Fibroblast of the conjunctiva (primary cell): ENCODE measurements at places on chromosomes 7 and 10.

DNA sequence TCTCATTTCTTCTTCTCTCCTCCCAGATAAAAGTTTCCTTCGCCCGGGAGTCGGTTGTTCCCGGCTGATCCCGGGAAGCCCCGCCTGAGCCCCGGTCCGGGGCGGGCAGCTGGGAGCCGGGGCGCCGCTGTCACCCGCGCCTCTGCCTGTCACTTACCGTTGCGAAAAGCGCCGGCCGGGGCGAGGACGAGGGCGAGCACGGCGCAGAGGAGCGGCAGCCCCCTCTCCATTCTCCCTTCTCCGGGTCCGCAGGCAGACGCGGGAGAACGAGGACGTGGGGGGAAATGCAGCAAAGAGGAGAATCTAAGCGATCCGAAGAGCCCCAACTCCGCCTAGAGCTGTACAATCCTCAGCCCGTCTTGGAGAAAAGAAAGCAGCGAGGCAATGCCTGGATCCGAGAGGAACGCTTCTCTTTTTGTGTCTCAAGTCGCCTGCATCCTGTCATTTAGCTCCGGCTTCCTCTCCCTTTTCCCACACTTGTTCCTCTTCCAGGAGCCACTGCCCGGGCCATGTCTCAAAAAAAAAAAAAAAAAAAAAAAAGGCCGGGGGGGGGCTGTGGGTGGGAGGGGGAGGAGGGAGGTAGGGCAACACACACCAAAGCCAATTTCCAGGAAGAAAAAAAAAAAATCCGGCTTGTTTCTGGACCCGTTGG is at the start of gene NRP1:
TSS of gene NRP1 (minus strand) at position 515 of the 652 bp plus-strand sequence. CDS start at position 230, 285 bp downstream.
- DNase-seq: no peak

DNA sequence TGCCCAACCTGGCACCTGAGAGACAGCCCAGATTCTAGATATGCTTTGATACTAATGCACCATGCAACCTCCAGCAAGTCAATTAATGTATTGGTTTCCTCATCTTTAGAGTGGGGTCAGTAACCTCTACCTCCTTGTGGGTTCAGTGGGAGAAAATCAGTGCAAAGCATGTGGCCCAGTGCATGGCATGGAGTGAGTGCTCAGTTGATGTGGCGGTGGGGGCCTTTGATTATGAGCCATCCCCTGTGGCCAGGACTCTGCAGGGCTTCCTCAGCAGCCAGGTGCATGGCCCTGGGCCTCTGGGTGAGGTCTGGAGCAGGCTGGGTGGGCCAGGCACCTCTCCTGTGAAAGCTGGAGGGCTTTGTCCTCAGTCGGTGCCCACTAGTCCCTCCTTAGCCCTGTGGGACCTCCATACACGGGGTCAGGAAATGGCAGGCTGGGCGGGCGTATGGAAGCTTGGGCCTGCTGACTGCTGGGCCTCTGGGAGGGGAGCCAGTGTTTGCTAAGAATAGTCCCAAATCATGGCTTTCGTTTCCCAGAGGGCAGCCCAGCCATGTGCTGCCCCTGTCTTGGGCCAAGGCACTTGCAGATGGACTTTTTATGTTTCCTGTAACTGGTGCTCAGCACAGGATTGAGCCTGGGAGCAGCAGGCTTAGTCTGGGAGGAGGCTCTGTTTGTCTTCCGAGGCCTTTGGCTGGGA is 3.4 kb downstream of the PALD1 start:
- no peak for DNase-seq

DNA sequence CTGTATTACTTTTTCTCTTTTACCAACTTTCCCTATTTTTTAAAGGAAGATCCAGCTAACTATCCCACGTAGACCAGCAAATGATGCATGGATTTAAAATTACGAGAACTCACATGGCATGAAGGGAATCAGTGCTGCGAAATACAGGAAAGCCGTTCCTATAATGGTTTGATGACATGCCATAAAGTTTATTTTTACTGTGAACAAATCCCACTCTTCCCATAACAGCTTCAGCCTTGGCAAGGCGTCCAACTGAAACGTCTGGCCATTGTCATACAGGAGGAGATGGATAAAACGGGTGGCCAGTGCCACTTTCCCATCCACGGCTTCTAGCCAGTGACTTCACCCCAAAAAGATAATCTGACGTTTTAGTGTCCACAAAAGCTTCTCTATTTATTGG is 106.2 kb upstream of the DDC start:
- no peak for DNase-seq

GRCh38 chr7:11833431-11833830 is 1.4 kb upstream of the THSD7A start:
- DNase-seq: no peak

GRCh38 chr7:52920977-52921376 is 114.5 kb upstream of the POM121L12 start:
- DNase-seq: no peak

GRCh38 chr10:75779276-75779675 is 347.9 kb downstream of the LRMDA start:
- no peak for DNase-seq

DNA sequence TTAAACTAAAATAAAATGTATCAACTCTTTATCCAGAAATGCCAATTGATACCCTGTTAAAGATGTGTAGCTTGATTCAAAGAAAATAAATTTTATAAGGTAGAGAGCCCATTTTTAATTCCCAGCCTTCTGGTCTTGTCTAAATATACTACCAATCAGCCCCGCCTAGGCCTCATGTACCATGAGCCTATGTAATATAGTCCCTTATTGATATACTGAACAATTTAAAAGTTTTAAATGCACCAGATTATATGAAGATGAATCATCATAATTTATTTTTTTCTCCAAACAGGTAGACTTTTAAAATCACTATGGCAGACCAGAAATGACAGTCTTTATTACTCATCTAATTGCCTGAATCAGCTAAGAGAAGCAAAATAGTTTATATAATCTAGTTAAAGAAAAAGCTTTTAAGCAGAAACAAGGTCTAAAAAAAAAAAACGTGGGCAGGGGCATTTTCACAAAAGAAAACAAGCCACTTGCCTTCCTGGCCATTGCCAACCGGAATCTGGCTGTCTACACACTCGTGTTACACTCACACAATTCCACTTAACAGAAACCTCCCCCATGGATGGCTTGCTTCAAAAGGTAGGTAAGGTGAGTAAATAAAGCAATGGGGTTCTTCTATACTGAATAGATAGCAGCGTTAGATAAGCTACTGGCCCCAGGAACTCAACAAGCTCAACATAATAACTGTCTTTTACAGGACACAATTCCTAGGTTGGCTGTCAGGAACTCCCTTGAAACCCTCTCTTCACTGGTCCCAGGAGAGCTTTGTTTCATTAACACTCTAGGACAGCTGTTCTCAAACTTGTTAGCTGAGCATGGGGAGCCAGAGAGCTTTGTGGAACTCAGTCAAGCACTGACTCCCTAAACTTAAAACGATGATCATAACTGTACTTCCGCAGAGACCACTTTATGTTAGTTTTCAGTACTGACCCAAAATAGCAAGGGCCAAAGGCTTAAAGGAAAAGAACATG is 37.2 kb downstream of the RAPGEF5 start:
- DNase-seq: no peak

DNA sequence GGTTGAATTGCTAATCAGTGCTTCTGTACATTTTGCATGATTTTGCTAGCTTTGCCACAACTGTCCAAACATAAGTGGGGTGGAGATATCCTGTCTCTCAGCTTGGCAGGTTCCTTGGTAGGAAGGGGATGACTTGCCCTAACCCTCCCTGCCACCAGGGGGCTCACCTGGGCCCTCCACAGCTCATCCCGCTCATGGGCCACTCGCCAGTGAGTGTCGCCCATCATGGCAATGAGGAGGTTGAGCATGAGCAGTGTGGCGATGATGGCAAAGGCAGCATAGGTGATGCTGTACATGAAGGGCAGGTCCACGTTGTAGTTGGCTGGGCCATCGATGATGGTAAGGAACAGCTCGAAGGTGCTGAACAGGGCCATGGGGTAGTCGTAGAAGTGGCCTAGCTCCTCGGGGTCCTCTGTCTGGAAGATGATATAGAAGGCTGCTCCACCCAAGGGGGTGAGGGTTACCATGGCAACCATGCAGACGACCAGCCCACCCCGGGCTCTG is 12.2 kb downstream of the TRPV6 start:
- no peak for DNase-seq

GRCh38 chr7:87624628-87625027 is 3.6 kb upstream of the RUNDC3B start:
- no peak for DNase-seq

DNA sequence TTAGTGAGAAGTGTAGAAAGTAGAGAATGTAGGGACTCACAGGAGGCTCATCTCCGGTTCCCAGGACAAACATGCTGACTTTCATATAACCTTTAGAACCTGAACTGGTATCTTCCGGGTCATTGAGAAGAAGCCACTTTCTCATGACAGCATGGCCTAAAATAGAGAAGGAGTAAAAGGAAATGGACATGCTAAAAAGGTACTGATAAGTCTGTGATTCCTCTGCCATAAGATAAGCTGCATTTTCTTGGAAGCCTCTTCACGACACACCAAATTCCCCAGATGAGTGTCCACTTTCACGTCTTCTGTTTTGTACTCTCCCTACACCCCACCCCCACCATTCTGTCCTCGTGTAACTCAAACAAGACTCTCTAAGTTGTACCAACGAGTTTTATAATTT is 79.9 kb downstream of the MYOF start:
- no peak for DNase-seq

DNA sequence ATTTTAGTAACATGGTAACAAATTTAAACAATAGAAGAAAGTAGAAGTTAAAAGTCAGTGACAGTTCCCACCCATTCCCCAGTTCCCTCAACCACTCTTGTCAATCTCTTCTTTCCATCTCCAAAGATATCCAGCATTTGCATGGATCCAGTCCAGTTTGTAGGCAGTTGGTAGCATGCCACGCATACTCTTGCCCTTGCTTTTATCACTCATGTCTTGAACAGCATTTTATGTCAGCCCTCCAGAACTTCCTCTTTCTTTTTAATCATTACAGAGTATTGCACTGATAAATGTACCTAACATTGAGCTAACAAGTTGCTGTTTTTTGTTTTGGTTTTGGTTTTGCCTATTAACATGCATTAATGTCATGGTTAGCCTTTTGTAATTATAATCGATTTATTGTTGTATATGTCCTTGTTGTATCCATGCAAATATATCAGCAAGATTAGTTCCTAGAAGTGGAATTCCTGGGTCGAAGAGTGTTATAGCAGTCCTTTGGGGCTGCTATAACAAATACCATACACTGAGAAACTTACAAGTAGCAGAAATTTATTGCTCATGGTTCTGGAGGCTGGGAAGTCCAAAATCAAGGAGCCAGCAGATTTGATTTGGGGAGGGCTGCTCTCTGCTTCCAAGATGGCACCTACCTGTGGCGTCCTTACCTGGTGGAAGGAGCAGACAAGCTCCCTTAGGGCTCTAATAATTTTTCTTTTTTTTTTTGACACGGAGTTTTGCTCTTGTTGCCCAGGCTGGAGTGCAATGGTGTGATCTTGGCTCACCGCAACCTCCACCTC is 25.7 kb downstream of the CHST3 start:
- DNase-seq: no peak

GRCh38 chr10:4477664-4478063 is 348.3 kb upstream of the AKR1E2 start:
- DNase-seq: no peak

GRCh38 chr10:88064608-88065382 is 201.4 kb downstream of the PTEN start:
- peak; percentile 65 for DNase-seq

- no peak for DNase-seq
Measured at GRCh38 chr10:46096446-46096845, 50.4 kb upstream of the MSMB start.

DNA sequence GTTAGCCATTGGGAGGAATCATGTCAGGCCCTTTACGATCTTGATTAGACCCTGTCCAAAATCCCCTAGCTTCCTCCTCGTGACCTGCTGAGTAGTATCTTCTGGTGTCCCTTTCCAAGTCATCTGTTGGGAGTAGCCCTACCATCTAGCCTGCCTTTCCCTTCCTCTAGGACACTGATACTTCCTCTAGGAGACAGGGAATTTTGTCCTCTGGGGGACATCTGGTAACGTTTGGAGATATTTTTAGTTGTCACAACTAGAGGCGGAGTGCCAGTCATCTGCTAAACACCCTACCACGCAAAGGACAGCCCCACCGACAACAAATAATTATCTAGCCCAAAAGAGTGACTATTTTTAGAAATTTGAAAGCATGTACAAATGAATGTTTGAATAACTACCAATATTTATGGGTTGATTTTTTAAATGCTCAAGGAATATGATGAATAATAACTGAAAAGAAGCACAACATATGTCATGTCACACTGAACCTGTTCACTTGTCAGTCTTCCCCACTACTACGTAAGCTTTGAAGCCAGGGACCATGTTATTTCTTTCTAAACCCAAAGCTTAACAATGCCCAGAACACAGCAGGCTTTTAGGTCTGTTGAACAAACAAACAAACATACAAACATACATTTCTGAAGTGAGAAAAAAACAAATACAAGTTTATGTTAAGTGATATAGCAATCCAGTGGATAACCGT is 105.9 kb downstream of the ARHGAP12 start:
- no peak for DNase-seq

DNA sequence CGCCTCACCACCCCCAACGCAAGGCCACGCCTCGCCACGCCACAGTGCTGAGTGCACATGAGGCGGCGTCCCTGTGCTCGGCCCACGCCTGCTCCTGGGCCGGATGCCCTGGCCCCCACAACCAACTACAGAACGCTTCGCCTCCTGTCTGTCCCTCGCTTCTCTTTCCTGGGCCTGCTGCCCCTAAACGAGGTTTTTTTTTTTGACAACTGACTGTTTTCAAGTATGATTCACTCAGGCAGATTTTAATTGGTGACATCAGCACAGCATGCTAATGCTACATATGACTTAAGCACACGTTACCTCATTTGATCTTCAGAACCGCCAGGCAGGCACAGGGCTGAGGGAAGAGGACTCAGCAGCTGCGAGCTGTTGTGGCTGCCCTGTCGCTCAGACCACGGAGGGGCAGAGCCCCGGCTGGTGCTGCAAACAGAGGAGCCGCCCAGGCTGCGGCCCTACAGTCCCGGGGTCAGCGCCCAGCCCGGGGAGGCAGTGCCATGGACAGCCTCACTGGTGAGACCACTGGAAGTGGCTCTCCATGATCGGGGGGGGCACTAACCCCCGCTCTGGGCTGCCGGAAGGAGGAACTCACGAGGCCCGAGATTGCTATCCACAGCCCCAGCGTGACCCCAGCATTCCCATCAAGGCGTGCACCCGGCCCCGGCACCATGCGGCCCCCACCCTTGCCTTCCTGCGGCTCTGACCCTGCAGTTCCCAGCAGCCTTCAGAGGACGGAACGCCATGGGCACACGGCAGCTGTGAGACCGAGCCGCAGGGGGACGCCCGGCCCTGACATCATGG is 212.8 kb downstream of the MAD1L1 start:
- peak; percentile 89 for DNase-seq

GRCh38 chr7:370775-371118 is 80.8 kb downstream of the FOXL3 start:
- DNase-seq: no peak

- DNase-seq: no peak
Measured at GRCh38 chr10:131204406-131205152, 106.9 kb downstream of the TCERG1L start.
